ENCODE measurements at places on chromosomes 12 and 14.

GRCh38 chr14:96754845-96755184, 42.4 kb upstream of the VRK1 start:
- no peak for DNase-seq

- DNase-seq: no peak
Measured at GRCh38 chr12:133202493-133203343, 21.4 kb downstream of the ZNF268 start.

DNA sequence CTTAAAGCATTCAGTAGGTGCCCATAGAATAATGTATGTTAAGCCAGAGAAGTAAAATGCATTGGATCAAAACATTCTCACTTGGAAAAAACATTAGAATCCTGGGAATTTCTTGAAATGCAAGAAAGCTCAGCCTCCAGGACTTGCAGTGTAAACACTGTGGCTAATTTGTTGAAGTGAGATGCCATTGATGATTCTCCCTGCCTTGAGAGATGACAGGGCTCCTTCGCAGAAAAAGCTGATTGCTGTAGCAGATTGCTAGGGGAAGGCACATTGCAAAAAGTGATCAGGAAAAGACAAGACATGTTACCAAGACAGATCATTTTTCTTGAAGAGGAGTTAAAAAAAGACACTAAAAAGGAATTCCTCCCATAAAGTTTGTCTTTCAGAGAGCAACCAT, 204.2 kb upstream of the HMGA2 start:
- DNase-seq: no peak

GRCh38 chr12:93060666-93061472, 131.8 kb upstream of the EEA1 start:
- peak; percentile 34 for DNase-seq

DNA sequence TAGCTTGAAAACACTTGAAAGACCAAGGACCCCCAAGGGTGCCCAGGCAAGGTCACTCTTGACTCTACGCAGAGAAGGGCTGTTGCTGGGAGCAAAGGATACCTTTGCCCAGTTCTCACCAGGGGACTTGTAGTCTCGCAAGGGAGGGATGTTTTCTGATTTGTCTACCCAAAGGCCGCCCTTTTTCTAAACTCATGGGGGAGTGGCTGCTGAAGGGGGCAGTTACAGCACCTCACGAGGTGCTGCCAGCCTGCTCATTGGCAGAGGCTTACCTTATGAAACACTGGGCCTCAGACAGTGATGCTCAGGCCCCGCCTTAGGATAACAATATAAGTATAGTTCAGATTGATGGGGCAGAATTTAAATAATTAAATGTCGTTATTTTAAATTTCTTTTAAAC, 107.0 kb downstream of the ETV6 start:
- DNase-seq: no peak

- no peak for DNase-seq
Measured at GRCh38 chr14:92633274-92633616, 115.2 kb downstream of the LGMN start.

DNA sequence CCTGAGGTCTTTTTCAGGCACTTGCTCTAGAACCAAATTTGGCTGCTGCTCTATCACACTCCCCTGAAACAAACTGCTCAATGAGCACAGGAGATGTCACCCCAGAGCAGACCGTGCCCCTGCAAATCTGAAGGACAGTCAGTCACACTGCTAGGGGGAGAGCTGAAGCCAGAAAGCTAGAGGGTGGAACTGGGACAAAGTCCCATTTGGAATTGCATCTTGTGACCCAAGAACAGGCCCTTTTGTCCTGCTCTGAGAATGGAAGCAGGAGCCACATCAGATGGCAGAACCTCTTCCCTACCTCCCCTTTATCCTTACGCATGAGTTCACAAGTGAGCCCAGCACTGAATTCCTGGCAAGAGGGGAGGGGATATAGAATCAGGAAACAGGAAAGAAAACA, 64.7 kb downstream of the MAP3K9 start:
- no peak for DNase-seq

- no peak for DNase-seq
Measured at GRCh38 chr12:70831543-70831942, 89.0 kb downstream of the PTPRR start.

DNA sequence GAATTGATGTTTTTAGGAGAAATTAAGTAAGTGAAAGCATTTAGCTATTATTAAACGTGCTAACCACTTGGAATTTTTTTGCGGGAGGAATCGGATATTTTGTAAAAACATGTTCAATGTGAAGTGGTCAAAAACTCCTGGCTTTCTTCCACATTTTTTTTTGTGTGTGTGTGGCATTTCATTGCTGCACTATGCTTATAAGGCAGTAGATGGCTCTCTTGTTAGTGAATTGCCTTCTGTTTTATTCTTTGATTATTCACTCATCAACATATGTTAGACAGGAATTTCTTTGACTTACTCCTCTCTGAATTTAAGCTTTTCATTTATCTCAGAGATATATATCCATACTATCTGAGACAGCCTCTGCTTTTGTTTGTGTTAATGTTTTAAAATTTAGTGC, 71.3 kb downstream of the DERA start:
- DNase-seq: no peak

- DNase-seq: no peak
Measured at GRCh38 chr14:59785629-59786028, 84.9 kb downstream of the RTN1 start.

DNA sequence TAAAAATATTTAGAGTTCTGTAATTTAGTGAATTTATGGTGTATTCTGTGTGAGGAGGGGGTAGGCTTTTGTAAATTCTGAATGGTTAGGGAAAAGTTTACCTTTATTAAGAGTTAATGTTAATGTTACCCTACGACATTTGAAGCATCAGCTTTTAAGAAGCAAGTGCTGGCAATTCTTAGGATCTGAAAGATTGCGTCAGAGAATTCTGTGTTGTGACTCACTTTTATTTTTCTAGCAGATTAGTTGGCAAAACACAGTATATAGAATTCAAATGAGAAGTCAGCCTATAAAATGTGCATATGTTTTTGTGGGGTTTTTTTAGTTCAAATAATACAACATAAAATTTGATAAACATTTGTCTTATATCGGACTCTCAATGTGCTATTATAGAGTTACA, 97.6 kb downstream of the RAD52 start:
- no peak for DNase-seq

GRCh38 chr14:44941591-44941990, 20.2 kb downstream of the KLHL28 start:
- no peak for DNase-seq

DNA sequence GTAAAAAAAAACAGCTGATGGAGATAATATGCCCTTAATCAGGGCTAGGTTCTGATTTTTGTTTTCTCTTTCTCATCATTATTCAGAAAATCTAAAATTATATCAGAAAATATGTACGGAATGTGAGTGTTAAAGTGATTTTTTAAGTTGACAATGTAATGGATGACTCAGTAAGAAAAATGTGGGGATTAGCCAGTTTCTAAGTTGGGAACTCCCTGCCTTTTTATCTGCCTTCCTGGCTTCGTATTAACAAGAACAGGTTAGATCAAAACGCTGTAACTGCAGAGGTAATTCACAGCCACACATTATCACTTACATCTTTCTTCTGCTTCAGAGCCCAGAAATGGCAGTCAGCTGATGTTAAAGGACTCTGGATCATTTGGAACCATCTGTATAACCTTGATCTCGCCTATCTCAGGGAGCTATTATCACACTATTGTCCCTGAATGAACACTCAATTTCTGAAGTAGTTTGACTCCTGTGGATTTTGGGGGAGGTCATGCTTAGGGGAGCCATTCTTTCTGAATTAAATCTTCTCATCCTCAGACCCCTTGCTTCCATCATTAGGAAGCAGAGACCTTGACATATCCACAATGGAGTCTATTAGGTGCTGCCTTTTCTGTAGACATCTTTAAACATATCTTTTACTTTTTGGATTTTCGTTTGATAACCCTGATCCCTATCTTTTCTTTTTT, 135.7 kb upstream of the SLC16A7 start:
- no peak for DNase-seq

- DNase-seq: no peak
Measured at GRCh38 chr12:102948941-102949352, 8.5 kb upstream of the ASCL1 start.

DNA sequence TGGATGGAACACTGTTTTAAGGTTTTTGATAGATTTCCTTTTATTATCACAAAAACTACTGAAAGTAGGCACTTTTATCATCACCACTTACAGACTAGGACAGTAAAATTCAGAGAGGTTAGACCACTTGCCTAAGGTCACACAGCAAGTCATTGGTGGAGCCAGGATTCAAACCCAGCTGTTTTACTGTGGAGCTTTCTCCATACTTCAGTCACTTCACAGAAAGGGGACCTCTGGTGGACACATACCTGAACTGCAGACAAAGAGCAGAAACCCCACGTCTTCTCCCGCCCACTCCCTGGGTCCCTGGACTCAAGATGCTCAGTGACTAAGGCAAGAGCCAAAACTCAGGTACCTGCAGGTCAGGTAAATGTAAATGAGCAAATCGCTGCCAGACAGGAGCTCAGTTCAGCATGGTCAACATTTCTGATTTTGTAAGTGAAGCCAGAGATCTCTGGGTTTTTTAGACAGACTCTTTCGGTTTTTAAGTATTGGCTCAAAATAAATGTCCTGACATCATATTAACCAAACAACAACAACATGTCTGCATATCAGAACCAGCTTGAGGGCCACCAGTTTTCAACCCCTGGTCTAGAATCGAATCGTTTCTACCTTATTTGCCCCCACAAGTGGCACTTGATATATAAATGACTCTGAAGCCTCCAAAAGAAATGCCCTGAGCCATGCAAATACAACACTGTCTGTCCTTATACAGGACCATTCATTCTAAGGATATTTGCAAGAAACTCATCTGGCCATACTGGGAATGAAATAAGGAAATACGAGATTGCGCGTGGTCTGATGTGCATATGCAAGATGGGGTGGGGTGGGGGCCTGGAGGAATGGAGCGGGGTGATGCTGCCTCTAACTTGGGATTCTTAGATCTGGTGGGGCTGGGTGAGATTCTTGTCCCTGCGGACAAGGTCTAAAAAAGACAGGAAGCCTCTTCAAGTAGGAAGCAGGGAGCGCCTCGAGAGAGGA, 110.9 kb downstream of the KSR2 start:
- no peak for DNase-seq

DNA sequence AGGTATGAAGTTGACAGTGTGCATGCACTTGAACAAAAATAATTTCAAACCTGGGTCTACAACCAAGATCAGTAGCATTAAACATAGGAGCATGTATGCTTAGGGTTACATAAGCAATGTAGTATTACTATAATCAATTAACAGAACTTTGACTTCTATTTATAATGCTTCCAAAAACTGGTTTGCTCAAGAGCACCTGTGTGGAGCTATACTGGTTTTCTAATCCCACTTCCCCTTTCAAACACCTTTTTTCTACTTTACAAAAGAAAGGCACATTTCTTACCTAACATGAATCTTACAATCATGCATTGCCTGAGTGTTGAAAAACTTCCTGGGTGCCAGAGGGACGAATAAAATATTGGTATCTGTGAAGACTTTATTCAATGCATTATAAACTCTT, 72.7 kb downstream of the EFCAB11 start:
- no peak for DNase-seq

GRCh38 chr14:91884664-91885063, 17.3 kb upstream of the TC2N start:
- no peak for DNase-seq

- DNase-seq: no peak
Measured at GRCh38 chr12:38508246-38508645, 191.7 kb downstream of the ALG10B start.

DNA sequence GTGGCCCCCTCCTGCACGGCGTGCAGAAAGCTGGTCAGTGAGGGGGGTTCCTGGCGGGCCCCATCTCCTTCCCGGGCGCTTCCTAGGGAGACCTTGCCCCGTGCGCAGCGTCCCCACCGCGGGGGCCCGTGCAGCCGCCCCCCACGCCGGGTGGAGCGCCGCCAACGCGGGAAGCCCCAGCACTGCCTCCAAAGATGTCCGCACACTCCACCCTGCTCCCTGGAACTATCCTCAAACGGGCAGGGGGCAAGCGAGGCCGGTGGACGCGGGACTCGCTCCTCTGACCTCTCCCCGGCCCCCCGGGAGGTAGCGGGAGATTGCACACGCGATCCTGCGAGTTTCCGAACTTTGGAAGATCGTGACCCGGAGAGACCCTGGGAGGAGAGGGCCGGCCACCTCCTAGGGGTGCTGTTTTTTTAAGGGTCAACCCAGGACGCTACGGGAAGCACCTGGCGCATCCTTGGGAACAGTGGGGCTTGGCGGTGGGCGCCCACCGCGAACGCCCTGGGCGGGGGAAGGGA, 1.5 kb upstream of the FZD10 start:
- DNase-seq: no peak

DNA sequence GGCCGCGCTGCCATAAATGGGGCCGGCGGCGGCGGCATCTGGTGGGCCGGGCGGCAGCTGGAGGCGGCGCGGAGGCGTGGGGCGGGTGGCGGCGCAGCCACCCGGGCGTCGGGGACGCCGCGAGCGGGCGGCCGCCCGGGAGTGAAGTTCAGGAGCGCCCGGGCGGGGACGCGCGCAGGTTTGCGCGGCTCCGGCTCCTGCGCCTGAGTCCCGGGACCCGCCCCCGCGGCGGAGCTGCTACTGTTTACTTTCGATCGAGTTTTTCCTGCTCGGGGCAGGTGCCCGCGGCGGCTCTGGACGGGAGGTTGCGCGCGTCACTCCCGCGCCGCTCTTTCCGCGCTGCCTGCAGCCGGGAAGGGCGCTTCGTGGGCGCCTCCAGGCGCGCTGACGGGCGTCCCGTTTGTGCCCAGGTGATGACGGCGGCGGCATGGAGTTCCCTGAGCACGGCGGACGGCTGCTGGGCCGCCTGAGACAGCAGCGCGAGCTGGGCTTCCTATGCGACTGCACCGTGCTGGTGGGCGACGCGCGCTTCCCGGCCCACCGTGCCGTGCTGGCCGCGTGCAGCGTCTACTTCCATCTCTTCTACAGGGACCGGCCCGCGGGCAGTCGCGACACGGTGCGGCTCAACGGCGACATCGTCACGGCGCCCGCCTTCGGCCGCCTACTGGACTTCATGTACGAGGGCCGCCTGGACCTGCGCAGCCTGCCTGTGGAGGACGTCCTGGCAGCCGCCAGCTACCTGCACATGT, at the start of gene ZBTB42:
ZBTB42 (plus strand) TSS at position 331 of the 749 bp plus-strand sequence; CDS start at position 428, 97 bp downstream.
- DNase-seq: peak; percentile 78

Measured in left cardiac atrium (tissue), 4 donors.